ENCODE measurements at places on chromosomes 2 and 18.

GRCh38 chr2:240425697-240426096, 9.8 kb upstream of the GPC1 start:
- no peak for DNase-seq

DNA sequence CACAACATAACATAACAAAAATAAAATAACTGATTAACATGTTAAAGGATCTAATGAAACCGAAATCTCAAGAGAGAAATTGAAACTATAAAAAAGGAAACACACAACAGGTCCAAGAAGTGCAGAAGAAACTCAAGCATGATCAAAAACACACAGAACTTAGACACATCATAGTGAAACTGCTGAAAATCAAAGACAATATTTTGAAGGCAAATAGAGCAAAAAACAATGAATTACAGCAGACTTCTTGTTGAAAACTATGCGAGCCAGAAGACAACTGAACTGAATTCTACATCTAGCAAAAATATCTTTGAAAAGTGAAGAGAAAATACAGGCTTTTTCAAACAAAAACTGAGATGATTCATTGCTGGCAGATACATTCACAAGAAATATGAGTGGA, 61.3 kb downstream of the UGP2 start:
- DNase-seq = no peak

DNA sequence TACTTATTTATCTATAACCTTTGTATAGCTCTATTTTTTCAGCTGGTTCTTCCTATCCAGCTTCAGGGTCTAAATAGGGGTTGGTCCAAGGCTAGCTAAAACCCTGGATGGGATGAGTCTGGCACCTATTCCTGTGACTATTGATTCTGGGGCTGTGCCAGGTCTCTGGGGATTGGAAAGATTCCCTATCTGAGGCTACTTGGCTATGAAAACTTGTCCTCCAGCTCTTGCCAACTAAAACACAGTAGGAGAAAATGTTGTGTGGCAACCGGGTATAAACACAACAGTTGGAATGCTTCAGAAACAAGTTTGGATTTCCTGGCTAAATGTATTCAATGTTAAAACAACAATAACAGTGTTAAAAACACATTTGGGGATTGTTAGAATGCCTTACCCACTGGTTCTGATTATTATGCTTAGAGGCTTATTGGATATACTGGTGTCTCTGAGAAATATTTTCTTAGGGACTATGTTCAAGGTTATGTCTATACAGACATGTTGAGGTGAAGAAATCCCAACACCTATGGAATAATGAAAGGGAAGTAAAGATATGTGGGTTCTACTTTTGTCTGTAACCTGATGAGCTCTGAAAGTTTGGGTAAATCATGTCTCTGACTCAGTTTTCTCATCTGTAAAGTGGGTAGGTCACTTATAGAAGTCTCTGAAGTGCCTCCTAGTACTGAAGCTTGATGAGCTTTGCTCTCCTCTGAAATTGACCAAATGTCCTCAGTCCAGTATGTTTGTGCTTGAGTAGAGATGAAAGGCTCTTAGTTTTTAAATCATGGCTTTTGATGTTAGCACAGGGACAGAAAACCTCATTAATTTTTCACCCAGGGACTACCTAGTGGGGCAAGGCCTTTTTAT, 460.7 kb downstream of the MTX2 start:
- no peak for DNase-seq

GRCh38 chr18:31274931-31275330, 43.0 kb upstream of the DSG1 start:
- no peak for DNase-seq

GRCh38 chr2:65940856-65941255, 494.1 kb upstream of the MEIS1 start:
- DNase-seq = no peak

- DNase-seq = peak; percentile 60
Observed at GRCh38 chr2:196234672-196235071, 63.3 kb upstream of the STK17B start.

- DNase-seq = no peak
Observed at GRCh38 chr2:26767129-26767528, 3.0 kb downstream of the SLC35F6 start.
